ENCODE measurements at places on chromosomes 12 and 14.

- DNase-seq = no peak
Measured at GRCh38 chr14:102795060-102795925, 18.0 kb downstream of the TRAF3 start.

DNA sequence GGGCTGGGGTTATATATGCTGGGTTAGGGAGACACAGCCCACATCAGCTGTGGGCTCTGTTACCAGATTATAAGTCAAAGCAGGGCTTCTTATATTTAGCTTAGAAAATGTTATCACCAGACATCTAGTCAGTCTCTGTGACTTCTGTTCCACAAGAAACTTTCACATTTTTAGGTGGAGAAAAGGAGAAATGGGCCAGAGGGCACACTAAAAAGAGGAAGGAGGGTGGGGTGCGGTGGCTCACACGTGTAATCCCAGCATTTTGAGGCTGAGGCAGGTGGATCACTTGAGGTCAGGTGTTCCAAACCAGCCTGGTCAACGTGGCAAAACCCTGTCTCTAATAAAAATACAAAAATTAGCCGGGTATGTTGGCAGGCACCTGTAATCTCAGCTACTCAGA, 28.0 kb upstream of the SLC38A1 start:
- no peak for DNase-seq

GRCh38 chr12:94717108-94717507, 66.8 kb upstream of the TMCC3 start:
- no peak for DNase-seq

DNA sequence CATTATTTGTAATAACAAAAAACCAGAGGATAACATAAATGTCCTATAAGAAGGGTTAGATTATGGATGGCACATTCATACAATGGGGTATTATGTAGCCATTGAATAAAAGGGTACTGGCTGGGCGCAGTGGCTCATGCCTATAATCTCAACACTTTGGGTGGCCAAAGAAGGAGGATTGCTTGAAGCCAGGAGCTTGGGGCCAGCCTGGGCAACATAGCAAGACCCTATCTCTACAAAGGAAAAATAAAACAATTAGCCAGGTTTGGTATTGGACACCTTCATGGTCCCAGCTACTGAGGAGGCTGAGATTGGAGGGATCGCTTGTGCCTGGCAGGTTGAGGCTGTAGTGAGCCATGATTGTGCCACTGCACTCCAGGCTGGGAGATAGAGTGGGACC, 14.8 kb downstream of the PTPN11 start:
- no peak for DNase-seq

- no peak for DNase-seq
Measured at GRCh38 chr12:27960821-27961220, 11.7 kb downstream of the PTHLH start.

GRCh38 chr12:76860256-76860655, 18.6 kb downstream of the CSRP2 start:
- DNase-seq = no peak

DNA sequence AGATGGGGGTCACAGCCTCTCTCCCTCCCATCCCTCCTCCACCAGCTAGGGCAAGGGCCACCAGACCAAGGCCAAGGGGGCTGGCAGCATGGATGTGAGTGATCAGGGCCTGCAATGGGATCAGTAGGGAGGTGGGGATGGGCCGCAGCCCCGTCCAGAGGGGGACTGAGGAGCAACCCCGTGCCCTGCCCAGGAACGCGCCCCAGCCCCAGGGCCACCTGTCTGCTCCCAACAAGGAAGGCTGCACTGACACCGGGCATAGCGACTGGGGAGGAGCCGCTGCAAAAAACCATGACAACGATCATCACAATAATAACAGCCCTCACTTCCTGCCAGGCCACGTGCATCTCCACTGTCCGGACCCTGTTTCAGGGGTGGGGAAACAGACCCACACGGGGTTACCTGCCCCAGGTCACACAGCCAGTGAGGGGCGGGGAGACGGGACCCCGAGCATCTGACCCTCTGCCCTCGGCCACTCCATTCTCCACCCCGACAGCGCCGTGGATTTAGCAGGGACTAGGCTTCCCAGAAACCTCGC, 24.3 kb downstream of the NCOR2 start:
- DNase-seq = no peak

- no peak for DNase-seq
Measured at GRCh38 chr12:54009171-54010052, 627 bp downstream of the HOXC8 start.

GRCh38 chr12:95546491-95546813, 4.8 kb downstream of the USP44 start:
- no peak for DNase-seq

DNA sequence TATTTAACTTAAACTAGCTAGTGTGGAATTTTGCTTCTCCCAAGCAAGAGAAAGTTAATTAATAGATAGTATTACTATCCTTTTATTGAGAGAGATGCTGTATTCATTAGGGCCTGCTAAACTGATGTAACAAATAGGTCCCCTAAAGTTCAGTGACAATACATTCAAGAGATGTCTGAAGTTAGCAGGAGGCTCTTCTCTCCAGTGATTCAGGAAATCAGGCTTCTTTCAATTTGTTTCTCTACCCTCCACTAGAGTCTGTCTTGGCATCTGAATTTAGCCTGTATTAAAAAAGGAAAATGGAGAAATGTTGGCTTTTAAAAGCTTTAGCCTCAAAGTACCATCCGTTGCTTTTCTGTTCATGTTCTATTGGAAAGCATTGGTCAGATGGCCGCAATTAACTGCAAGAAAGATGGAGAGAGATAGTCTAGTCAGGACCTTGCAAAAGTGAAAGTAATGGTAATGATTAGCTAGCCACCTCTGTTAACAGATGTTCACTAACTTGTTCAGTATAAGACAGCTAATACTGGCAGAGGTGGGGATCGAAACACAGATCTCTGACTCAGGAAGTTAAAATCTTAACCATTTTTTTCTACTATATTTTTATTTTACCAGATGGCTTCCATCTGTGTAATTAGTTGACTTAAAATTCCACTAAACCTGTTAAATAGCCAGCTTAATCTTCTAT, 786.8 kb downstream of the TMTC2 start:
- no peak for DNase-seq

DNA sequence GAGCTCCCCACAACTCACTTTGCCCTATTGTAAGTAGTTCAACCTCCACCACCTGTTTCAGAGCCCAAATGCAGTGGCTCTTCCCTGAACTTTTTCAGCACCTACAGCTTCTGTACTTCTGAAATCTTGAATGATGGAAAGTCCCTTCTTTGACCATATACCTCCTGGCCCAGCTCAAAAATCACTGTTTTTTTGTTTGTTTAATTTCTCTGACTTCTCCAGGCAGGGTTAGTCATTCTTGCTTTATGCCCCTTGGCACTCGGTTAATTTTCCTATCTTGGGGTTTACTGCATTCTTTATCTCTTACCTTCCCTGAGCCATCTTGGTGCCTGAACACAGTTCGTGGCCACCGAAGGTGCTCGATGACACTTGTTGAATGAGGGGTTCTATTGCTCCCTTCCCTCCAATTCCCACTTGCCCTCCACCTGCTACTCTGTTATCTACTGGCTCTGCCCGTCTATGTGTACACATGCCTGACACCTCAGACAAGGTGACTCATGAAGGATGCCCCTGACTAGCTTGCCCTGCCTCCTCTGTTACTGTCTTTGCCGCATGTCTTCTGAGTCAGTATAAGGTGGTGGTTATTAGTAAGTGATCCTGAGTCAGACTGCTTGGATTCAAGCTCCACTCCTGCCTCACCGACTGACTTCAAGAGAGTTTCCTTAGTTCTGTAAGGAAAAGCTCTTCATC, 4.4 kb downstream of the AMHR2 start:
- DNase-seq = no peak

GRCh38 chr12:128969480-128970055, 116.3 kb downstream of the GLT1D1 start:
- no peak for DNase-seq

DNA sequence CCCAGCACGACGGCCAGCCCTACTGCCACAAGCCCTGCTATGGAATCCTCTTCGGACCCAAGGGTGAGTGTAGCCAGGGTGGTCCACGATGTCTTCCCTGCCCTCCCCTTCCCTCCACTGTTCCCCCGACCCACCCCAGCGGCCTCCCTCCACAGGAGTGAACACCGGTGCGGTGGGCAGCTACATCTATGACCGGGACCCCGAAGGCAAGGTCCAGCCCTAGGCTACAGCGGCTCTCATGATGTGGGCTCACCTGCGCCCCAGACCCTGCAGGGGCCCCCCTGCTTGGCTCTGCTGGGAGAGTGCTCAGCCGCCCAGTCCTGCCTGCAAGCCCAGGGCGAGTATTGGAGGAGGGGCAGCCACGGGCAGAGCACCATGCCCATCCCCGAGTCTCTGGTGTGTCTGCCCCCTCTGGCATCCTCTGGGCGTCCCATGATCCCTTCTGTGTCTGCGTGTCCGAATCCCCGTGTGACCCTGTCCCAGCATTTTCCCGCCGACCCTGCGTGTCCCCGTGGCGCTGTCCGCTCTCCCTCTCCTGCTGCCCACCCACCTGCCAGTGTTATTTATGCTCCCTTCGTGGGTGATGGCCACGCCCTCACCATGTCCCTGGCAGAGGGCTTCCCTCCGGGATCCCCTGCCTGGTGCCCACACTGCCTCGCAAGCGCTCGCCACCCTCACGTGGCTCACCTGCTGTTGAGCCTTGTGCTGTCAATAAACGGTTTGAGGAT, 5.0 kb downstream of the CRIP2 start:
- DNase-seq = no peak

- no peak for DNase-seq
Measured at GRCh38 chr14:53127151-53127550, 26.0 kb downstream of the DDHD1 start.

DNA sequence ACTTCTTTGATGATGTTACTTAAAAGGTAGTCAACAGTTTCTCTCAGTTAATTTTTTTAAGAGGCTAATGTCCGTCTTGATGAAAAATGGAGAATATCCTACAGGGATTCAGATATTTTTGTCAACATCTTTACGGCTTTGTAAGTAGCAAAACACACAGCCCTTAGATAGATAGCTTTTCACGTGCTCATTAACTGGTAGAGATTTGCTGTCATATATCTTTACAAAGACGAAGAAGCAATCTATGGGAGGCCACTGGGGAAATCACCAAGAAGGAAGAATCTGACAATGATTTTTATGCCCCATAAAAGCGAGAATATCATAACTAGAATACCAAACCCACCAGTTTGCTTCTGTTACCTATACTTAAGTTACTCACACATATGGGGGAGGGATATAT, 121.2 kb downstream of the SLC2A13 start:
- no peak for DNase-seq

- no peak for DNase-seq
Measured at GRCh38 chr14:51022769-51023168, 72.1 kb downstream of the TRIM9 start.

GRCh38 chr12:9872742-9873141, 3.6 kb upstream of the CLEC2B start:
- DNase-seq = no peak

GRCh38 chr14:41607304-41607775, 664 bp downstream of the LRFN5 start:
- DNase-seq = no peak

DNA sequence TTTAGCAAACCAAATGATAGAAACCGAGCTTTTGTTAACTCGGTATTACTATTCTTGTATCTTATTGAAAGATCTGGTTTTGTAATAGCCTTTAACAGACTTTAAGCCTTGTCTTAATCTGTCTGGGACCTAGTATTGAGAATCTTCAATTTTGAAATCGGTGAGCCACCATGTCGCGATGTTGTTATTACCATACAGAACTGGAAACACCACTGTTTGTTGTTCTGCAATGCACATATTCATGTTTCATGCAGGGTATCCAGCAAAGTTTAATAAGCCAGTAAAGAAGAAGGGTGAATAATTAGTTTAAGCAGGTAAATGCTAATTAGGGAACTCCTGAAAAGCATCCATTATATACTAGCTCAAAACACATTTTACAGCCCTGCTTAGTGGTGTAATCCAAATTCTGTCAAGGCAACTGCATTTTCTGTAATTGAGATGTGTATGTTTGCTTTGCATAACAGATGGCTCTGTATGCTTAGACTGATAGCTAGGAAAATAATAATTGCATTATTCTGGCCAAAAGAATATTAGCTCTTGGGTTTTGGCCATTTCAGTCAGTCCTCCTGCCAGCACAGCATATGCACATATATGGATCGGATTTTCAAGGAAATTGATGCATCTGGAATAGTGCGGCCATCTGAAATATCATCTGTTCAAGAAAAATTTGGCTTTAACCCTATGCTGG, 389.2 kb downstream of the EGLN3 start:
- no peak for DNase-seq

DNA sequence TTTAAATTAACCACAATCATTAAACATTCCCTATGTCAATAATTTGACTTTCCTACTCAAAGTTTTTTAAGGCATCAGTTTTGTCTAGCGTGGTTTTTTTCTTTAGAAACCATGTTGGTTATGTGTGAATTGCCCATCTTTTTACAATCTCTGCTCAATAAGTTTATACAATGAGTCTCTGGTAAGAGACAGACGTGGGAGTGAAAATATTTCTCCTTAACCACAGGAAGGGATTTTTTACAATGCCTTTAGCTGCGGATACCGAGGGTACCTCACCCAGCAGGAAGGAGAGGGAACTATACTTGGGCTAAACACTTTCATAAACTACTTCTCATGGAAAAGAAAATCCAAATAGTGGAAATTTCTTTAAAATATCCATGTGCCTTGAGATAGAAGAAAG, 191.4 kb upstream of the BCL2L14 start:
- DNase-seq = no peak

GRCh38 chr12:19316425-19316824, 122.9 kb upstream of the AEBP2 start:
- no peak for DNase-seq

DNA sequence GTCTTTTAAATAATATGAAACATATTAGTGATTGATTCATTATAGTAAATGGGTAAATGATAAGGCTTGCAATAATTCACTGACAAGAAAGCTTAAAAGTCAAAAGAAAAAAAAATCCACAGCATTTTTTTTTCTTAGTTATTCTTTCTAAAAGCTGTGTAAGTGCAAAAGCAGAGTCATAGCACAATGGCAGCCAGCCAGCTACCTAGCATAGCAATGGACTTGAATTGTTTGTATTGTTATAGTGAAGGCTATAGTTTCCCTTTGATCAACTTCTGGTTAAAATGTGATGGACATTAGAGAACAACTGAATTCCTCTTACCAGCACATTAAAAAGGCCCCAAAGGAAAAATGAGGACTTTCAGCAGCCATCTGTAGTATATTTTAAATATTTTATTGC, 232.1 kb downstream of the NAV3 start:
- no peak for DNase-seq

DNA sequence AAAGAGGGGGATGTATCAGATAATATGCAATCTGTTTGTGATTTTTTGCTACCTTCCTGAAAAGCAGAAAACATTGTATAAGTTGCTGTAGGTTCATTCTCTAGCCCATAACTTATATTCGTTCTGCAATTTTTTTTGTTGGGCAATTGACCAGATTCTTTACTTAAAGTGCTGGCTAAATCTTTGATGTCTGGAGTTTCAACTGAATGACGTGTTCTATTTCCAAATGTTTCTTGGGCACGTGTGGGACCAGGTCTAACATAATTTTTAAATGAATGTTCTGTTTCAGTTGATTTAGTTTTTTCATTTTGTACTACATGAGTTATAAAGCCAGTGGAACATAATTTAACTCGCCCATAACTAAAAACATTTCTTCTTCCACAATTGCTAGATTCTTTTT, 3.8 kb downstream of the MLH3 start:
- DNase-seq = no peak

- no peak for DNase-seq
Measured at GRCh38 chr14:39230416-39231035, 3.2 kb upstream of the MIA2 start.

Data from NCI-H1048 (cell line).